ENCODE measurements at places on chromosomes 4 and X.

GRCh38 chr4:33696586-33696985, 2547.7 kb downstream of the ARAP2 start:
- DNase-seq = peak; percentile 61

- no peak for DNase-seq
These were observed 1142.2 kb downstream of the C4orf33 start for GRCh38 chr4:130238121-130238520.

GRCh38 chrX:153780678-153781427, at the start of gene SRPK3:
Gene SRPK3 (plus strand): TSS chrX:153781041. CDS start chrX:153781087, 46 bp downstream.
- DNase-seq = no peak

GRCh38 chr4:15293711-15294110, 134.1 kb upstream of the C1QTNF7 start:
- peak; percentile 70 for DNase-seq

GRCh38 chrX:136049608-136050007, 64.4 kb downstream of the SLC9A6 start:
- no peak for DNase-seq

DNA sequence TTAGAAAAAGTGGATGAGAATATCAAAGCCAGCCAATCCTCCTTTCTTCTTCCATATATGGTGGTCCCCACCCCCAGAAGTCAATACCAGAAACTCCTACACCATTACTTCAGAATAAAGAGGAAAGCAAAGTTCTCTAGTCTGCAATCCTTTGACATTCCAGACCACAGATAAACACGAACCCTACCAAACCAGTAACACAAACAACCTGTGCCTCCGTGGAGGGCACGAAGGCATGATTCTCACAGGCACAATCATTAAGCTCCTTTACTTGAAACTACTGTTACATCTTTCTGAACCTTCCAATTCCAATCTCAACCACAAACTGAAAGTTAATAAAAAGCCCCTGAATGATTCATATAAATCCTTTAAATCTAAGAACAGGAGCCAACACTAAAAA, 16.3 kb downstream of the MAML3 start:
- no peak for DNase-seq

GRCh38 chr4:15986907-15987306, 23.9 kb upstream of the FGFBP2 start:
- DNase-seq = no peak

Data from common myeloid progenitor, CD34-positive (primary cell).